ENCODE measurements at places on chromosomes 6 and 20.

DNA sequence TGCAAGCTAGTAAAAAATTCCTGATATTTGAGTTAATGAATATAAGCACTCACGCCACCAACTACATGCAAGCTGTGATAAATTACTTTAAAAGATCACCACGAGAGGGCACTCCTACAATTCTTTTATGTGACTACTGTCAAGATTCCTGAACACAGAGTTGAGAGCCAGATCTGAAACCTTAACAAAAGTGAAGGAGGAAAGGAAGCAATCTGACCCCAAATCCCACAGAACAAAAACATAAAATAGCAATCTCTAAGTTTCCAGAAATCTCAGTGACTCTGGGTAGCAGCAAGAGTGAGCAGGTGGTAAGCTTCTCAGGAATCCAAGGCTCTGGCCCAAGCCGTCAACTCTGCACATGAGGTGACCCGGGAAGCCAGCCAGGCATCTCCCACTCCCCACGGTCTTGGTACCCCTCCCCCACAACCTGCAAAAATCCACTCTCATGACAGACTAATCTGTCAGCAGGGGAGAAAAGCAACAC lies 55.1 kb downstream of the STAU1 start:
- no peak for DNase-seq

GRCh38 chr20:17940224-17940971 lies 28.2 kb downstream of the SNX5 start:
- no peak for DNase-seq

- DNase-seq: no peak
These were observed 15.8 kb downstream of the KLHL32 start for GRCh38 chr6:96940322-96940721.

GRCh38 chr6:74638412-74638811 lies 567.4 kb downstream of the COL12A1 start:
- DNase-seq: no peak

DNA sequence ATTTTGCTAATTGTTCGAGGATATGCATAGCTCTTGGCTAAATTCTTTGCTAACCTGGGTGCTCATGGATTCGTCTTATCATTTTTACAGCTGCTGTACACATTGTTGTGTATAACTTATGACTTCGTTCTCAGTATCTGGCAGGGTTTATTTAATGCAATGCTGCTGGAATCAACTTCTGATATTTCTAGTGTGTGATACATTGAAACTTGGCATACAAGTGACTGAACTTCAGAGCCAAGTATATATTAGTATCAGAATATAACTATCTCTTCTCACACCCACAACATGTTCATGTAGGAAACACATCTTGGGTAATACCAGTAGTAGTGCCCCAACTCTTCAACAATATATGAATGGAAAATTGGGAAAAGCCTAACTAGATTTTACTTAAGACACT lies 764.2 kb downstream of the TENT5A start:
- DNase-seq: no peak

GRCh38 chr6:136791296-136792094 lies 782 bp downstream of the MAP3K5 start:
- peak; percentile 91 for DNase-seq

GRCh38 chr6:145148776-145149175 lies 586.5 kb downstream of the EPM2A start:
- no peak for DNase-seq

Measured in mesenteric fat pad (tissue), 1 donor.